Upper lobe of right lung (tissue), 1 donor: ENCODE measurements at places on chromosomes 7 and 10. TPM values are rescaled to one million over a fixed set of nuclear protein-coding genes. Genes with fewer than 3 reads are reported as not detected.

DNA sequence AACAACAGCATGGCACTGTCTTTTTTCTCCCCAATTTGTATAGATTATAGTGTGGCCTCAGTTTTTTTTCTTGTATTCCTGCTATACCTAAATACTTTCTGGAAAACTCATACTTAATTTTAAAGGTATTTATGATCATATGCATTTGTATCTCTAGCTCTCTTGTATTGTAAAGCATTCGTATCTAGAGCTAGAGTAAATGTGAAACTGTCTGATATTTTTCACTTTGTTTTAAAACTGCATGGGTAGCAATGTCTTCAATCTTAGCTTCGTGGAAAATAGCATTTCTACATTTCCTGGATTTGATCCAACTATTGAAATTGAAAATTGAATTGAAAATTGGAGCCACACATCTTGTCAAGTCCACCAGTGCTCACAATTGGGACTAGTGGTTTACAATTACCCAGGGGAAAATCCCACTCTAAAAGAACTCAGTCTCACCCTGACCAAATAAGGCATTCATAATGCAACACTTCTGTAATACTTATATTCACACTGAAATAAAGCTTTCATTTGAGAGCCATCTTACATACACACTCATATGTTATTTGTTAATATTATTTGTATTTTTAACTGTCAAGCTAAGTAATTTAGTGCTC lies 51.3 kb upstream of the KLF6 start:
- DNase-seq: no peak

DKK1 gene
- 3.7 TPM for total RNA-seq

- no peak for DNase-seq
These were observed 131.8 kb upstream of the CTTNBP2 start for GRCh38 chr7:118005026-118005425.

LRIT1 gene
- total RNA-seq: not detected

DNA sequence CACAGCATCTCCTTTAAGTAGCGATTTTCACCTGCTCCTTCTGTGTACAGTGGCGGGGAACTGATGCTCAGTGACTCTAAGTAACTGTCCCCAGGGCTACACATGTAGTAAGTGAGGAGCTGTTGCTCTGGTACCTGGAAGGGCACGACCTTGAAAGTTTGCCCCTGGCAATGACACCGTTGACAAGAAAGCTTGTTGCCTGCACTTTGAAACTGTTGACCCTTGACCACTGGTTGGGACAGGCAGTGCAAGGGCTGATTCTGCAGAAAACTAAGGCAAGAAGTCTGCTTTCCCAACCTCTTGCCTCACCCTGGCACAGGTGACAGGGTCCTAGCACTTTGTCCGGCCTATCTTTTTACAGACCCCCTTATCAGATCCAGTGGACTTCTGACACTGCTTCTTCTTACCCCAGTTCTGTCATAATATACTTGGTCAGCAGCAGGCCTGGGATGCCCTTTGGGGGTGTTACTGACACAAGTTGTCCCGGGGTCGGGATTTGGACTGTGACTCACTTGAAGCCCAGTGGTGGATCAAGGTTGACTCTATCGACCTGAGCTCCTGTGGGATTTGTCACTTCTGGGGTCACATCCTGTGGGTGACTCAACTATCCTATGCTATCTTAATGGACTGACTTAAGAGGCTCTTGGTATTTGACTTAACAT lies 5.8 kb downstream of the ACSL5 start:
- DNase-seq: no peak

GRCh38 chr7:105980645-105981396 lies 17.8 kb downstream of the CDHR3 start:
- no peak for DNase-seq

DNA sequence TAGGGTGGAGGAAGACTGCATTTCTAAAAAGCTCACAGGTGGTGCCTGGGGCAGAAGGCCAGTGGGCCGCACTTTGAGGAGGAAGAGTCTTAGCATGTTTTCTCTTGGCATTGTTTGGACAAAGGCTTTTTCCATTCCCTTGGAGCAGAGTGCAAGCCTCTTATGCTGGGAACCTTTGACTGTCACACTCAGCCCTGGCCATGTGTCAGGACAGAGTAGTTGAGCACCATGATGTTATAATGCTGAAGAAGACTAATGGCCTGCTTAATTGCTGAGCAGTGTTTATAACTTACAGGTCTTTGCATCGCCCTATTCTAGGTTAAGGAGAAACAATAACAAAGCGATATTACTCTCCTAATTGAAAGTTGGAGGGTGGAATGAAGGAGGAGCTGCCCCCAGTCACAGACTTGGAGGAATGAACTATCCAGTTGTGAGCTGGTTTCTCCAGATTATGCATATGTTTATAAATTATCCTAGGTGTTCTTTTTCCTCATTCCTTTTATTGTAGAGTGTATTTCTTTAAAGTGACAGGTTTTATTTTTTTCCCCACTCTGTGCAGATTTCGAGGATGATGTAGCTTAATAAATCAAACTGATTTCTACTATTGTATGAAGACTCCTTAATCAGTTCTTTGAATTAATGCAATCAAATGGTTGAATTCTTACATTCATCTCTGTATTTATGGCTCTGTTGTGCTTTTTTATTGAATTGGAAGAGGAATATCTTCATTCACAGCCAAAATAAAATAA lies 767.0 kb downstream of the LRMDA start:
- DNase-seq: no peak

DNA sequence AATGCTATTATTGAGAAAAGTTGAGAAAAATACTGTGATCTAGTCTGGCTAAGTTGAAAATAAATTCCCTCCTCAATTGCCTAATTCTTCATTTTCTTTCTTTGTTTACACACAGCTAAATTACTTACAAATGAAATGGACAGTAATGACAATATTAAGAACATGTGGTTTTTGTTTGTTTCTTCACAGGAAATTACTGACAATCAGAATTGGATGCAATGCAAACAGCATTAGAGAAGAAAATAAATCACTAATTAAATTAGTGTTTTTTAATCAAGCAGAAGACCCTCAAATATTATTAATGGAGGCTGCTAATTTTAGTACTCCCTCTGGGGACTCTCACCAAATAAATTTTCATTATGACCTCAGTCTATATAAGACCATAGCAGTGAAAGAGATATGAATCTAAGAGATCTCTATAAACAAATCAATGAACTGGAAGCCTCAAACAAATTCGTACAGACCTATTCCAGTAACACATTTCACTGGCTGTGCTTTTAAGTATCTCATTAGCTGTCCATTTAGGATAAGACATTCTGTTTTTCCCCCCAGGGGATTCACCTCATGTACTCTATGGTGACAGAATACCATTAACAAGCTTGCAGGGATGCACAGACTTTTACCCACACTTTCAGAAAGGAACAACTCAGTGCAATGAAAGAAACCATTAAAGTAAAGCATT lies 202.0 kb upstream of the DGKB start:
- DNase-seq: no peak
